ENCODE measurements at places on chromosomes 2 and 18. TPM values are rescaled to one million over a fixed set of nuclear protein-coding genes. Genes with fewer than 3 reads are reported as not detected.

- DNase-seq: no peak
These were observed 142.2 kb upstream of the CAPN13 start for GRCh38 chr2:30949435-30949834.

DNA sequence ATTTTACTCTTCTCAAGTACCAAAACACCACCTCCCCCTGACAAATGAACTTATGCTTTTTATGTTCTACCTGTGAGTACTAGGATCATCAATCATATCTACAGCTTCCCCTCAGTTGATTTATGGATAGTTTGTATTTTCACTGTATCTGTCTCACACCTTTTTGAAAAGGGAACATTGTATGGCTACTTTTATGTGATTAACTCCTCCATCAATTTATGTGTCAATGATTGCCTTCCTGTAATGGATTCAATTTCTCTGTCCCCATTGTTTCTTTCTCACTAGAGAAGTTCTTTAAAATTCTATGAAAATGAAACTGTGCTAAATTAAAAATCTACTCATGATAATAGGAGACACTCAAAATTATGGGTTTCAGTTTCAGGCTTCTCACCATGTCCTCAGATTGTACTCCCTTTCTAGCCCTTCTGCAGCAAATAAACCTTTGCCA lies 935.0 kb downstream of the TRIB2 start:
- no peak for DNase-seq

Gene CERKL
- total RNA-seq: 1.1 TPM

GRCh38 chr2:53437371-53437770 lies 330.2 kb upstream of the CHAC2 start:
- DNase-seq: no peak

Data from occipital lobe (tissue), 3 donors.